ENCODE measurements at places on chromosomes 2 and 18.

DNA sequence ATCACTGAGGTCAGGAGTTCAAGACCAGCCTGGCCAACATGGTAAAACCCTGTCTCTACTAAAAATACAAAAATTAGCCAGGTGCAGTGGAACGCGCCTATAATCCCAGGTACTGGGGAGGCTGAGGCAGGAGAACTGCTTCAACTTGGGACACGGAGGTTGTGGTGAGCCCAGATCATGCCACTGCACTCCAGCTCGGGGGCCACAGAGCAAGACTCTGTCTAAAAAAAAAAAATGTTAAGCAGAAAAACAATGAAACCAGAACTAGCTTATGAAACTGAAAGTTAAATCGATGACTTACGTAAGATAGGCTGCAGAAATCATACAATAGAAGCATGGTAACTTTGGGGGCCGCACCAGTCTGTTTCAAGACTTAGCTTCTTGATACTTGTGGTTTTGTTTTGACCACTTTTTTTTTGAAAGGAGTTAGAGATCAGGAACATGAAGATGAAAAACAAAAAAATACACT, 6.2 kb upstream of the GPR155 start:
- no peak for DNase-seq

DNA sequence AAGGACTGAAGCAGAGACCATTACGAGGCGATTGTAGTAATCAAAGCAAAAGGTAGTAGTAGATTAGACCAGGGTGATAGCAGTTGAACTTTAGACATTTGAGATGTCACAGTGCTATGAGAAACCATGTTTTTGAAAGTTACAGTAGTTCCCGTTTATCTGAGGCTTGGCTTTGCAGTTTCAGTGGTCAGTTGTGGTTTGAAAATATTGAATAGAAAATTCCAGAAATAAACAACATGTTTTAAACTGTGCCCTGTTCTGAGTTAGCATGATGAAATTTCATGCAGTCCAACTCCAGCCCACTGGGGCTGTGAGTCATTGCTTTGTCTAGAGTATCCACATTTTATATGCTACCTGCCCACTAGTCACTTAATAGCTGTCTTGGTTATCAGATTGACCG, 47.5 kb downstream of the ZNF638 start:
- no peak for DNase-seq

- no peak for DNase-seq
These were observed 48.9 kb downstream of the DYNC1I2 start for GRCh38 chr2:171735991-171736710.

DNA sequence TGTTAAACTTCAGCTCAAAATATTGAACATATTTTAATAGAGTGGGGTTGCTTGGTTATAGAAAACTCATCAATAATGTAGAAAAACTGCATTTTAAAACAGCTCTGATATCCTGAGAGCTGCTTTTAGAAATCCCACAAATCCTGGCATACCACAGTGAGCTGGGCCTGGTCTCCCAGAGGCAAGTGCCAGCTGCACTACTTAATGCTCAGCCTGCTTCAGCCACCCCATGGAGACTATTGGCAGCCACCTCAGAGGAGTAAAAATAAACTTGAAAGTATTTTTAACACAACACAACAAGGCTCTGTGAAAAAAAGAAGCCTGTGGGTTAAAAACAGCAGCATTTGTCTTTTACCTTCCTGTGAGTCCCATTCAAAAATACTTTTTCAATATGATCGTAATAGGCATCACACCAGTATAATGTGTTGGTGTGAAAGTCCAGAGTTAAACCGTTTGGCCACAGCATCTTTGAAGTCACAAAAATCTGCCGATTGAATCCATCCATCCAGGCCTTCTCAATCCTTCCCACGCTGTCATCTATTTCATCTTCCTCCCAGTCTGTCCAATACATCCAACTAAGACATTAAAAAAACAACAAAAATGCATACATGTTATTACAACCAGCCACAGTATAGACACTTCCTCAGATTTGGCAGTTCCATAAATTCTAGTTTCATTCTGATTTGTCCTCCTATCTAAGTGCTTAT, 1115.3 kb downstream of the LRP1B start:
- no peak for DNase-seq

GRCh38 chr2:100739735-100740432, 80.1 kb upstream of the NPAS2 start:
- no peak for DNase-seq

GRCh38 chr2:240593703-240594451, 7.3 kb downstream of the CAPN10 start:
- peak; percentile 37 for DNase-seq

DNA sequence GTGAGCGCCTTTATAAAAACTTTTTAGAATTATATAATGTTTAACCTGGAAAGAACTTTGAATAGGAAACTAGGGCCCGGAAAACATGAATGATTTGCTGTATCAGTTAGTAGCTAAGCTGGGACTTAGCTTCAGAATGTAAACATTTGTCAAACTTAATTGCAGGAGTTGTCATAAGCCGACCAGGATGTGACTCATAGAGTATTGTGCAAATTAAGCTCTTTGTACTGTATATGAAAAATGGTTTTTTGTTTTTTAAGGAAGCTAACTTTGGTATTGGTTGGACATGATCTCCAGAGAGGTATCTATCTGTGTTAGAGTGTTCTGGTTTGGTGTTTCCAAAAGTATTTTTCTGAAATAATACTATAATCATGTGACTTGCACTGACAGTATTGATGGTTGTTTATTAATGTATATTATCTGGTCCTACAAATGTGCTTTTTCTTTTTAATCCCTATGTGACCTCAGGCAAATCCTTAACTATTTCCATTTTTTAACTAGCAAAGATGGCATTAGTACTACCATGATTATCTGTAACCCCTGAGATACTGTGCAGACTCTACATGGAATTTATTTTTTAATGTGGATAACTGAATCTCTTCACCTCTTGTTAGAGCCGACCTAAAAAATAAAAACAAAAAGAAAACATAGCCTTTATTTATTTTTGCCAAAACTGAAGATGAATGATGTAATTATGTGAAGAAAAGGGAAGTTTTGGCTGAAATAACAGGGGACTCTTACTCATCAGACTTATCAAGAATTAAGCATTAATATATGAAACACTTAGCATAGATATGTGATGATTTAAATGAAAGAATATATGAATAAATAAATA, 11.7 kb downstream of the YIPF4 start:
- no peak for DNase-seq

DNA sequence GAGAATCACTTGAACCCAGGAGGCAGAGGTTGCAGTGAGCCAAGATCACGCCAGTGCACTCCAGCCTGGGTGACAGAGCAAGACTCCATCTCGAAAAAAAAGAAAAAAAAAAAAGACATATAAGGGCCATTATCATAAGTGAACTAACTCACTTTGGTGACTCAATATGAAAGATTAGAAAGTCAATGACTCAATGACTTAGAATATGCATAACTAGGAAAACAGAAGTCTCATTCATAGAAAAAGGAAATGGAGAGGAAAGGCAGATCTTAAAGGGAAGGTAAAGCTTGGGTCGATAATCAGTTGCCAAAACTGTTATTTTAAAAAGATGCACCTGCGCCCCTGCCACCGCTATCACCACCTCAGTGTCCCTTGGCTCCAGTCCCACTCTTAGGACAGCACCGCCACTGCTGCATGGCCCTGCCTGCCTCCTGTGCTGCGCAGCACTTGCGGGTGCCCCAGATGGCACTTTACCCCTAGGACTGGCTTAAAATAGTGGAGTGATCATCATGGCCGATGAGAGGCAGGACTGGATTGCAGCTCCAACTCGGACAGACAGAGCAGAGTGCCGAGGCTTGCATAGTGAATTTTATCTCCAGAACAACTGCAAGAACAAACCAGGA, 54.7 kb downstream of the INO80D start:
- no peak for DNase-seq

GRCh38 chr2:172226244-172227061, 123.8 kb upstream of the DLX2 start:
- DNase-seq, result peak; percentile 82

- no peak for DNase-seq
These were observed 259.2 kb downstream of the ASXL3 start for GRCh38 chr18:33837191-33837590.

- DNase-seq, result no peak
These were observed 270.7 kb upstream of the THUMPD2 start for GRCh38 chr2:40049781-40050180.

GRCh38 chr2:233063976-233064411, 3.9 kb downstream of the INPP5D start:
- no peak for DNase-seq

DNA sequence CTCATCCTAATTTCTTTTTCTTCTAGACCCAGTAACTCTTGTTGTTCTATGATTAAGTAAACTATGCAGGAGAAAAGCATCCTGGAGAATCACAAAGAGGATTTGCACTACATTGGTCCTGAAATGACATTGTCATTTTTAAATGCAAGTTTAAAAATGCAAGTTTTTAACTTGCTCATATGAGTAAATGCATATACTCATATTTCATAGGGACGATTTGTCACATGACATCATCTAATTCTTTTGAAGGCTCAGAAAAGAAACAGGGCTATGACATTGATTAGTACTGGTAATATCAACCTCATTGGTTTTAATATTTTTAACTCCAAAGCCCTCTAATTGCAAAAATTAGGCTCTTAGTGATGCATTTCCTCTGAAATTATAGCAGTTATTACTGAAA, 324.4 kb downstream of the LRRTM1 start:
- DNase-seq, result no peak

DNA sequence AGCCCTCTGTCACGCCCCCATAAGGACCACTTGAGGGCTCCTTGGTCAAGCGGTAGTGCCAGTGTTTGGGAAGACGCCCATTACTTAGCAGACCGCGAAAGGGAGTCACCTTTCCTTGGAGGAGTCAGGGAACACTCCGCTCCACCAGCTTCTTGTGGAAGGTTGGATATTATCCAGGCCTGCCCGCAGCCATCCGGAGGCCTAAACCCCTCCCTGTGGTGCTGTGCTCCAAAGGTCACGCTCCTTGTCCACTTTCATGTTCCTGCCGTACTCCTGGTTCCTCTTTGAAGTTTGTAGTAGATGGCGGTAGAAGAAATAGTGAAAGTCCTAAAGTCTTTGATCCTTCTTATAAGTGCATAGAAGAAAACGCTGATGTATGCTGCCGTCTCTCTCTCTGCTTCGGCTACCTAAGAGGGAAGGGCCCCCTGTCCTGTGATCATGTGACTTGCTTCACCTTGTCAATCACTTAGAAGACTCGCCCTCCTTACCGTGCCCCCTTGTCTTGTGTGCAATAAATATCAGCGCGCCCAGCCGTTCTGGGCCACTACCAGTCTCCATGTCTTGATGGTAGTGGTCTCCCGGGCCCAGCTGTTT, 1.7 kb upstream of the CATIP start:
- DNase-seq, result peak; percentile 66

GRCh38 chr2:187826023-187826422, 271.8 kb upstream of the TFPI start:
- DNase-seq, result no peak

- DNase-seq, result no peak
These were observed 222.9 kb downstream of the PTPRM start for GRCh38 chr18:7789856-7790552.

- DNase-seq, result no peak
These were observed 1144.6 kb upstream of the CDH2 start for GRCh38 chr18:29321561-29321960.

GRCh38 chr2:195388028-195388427, 269.0 kb upstream of the SLC39A10 start:
- no peak for DNase-seq

- no peak for DNase-seq
These were observed 48.8 kb downstream of the ZCCHC2 start for GRCh38 chr18:62571648-62572047.

GRCh38 chr2:42800461-42800962, 8.1 kb upstream of the HAAO start:
- DNase-seq, result no peak

- no peak for DNase-seq
These were observed 34.8 kb downstream of the POU3F3 start for GRCh38 chr2:104888489-104889258.

GRCh38 chr18:11072632-11073031, 76.7 kb downstream of the PIEZO2 start:
- no peak for DNase-seq

GRCh38 chr2:18668221-18668620, 78.9 kb upstream of the NT5C1B start:
- DNase-seq, result no peak

DNA sequence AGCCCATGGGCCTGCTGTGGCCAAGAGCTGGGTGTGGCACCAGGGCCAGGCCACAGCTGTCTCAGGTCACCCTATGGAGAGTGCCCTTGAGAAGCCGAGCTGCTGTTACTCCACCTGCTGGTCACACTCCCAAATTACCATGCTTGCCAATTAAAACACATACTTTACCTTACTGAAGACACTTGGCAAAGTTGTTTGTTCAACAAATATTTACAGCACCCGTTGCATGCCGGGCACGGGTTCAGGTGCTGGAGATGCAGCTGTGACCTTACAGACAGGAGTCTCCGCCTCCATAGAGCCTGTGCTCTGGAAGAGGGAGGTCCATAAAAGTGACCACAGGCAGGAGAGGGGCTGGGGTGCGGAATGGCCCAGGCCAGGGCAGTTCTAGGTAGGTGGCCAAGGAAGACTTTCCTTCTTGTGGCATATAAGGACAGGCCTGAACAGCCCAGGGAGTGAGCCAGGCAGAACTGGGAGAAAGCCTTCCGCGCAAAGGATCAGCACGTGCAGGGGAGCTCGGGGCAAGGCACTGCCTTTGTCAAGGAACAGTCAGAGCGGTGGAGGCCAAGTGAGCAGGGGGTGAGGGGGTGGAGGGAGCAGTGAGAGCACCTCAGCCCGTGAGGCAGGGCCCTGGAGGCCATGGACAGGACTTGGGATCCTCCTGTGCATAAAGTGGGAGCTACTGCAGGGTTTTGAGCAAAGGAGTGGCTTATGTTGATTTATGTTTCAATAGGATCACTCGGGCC, 23.6 kb upstream of the RBM44 start:
- DNase-seq, result peak; percentile 78

- DNase-seq, result no peak
These were observed 139.2 kb downstream of the SLC4A3 start for GRCh38 chr2:219766658-219767057.

DNA sequence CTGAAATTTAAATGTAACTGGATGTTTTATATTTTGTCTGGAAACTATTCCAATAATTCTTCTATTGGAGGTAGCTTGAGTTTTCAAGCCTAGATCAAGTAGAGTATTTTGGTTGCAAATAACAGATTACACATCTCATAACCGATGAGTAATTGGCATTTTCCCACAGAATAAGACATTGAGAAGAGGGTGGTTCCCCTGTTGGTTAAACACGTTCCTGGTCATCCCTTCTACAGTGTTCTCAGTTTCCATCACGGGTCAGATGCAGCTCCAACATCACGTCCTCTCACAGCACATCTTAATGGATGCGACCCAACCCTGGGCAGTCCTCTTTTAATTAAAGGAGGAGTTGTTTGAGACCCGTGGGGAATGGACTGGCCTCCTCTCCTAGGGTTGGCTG, 149.0 kb upstream of the ZNF516 start:
- no peak for DNase-seq

GRCh38 chr2:185181901-185182300, 556.7 kb upstream of the FSIP2 start:
- no peak for DNase-seq

GRCh38 chr2:226184940-226185615, 614.5 kb downstream of the IRS1 start:
- no peak for DNase-seq
